ENCODE measurements at places on chromosomes 6 and 20.
A peak's percentile ranks its signal among the peaks of the same experiment; 100 is the strongest.

- DNase-seq: no peak
Observed at GRCh38 chr20:21237956-21238799, 65.0 kb upstream of the XRN2 start.

GRCh38 chr6:54710456-54710855 is 136.1 kb upstream of the FAM83B start:
- DNase-seq: no peak

DNA sequence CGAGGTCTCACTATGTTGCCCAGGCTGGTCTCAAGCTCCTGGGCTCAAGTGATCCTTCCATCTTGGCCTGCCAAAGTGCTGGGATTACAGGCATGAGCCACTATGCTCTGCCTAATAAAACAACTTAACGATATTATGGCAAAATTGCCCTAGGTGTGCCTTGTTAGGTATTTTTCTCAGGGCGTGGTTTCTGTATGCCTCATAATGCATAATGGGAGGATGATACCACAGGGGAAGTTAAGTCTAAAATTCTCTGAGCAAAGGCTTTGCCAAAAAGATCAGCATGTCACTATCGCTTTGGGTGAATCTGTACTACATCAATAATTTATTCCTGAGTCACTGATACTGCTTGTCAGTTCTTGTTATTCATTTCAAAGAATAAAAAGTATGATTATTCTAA is 15.9 kb upstream of the LOC128125822 start:
- DNase-seq: no peak

- no peak for DNase-seq
Observed at GRCh38 chr6:63817492-63818050, 182.0 kb downstream of the PHF3 start.

DNA sequence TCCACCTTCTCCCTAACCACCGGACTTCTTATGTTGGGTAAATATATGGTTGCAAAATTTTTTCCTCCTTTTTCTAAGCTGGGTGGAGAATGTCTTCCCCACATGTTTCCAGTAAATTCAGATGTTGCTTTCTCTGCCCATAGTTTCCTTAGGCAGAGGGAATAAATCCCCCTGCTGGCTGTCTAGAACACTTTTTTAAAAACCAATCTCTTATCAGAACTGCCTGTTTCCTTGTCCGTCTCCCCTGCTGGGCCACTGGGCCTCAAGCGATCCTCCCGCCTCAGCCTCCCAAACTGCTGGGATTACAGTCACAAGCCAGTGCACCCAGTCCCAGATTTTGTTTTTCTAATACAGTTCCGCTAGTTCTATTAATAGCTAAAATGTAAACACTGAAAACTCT is 9.9 kb upstream of the WFDC2 start:
- no peak for DNase-seq

- DNase-seq: no peak
Observed at GRCh38 chr20:1637755-1638154, 17.9 kb upstream of the SIRPB1 start.

GRCh38 chr6:24517659-24518543 is 23.1 kb downstream of the ALDH5A1 start:
- DNase-seq: no peak

DNA sequence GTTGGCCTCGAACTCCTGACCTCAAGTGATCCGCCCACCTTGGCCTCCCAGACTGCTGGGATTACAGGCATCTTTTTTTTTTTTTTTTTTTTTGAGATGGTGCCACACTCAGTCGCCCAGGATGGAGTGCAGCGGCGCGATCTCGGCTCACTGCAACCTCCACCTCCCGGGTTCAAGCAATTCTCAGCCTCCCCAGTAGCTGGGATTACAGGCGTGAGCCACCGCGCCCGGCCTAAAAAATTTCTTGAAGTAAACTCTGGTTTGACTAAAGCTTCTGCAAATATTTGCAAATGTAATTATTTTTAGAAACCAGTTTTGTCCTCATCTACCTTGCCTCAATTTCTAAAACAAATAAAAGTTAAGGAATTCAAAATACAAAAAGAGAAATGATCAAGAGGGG is 1.2 kb downstream of the IBTK start:
- DNase-seq: no peak

GRCh38 chr6:26311385-26312095 is 53.5 kb upstream of the BTN3A2 start:
- DNase-seq: no peak

GRCh38 chr20:58702859-58703648 is 10.5 kb downstream of the NPEPL1 start:
- no peak for DNase-seq

GRCh38 chr20:63835021-63835858 is 4.2 kb upstream of the ZBTB46 start:
- peak; percentile 52 for DNase-seq

- DNase-seq: no peak
Observed at GRCh38 chr20:62618611-62619529, 23.4 kb upstream of the SLCO4A1 start.

DNA sequence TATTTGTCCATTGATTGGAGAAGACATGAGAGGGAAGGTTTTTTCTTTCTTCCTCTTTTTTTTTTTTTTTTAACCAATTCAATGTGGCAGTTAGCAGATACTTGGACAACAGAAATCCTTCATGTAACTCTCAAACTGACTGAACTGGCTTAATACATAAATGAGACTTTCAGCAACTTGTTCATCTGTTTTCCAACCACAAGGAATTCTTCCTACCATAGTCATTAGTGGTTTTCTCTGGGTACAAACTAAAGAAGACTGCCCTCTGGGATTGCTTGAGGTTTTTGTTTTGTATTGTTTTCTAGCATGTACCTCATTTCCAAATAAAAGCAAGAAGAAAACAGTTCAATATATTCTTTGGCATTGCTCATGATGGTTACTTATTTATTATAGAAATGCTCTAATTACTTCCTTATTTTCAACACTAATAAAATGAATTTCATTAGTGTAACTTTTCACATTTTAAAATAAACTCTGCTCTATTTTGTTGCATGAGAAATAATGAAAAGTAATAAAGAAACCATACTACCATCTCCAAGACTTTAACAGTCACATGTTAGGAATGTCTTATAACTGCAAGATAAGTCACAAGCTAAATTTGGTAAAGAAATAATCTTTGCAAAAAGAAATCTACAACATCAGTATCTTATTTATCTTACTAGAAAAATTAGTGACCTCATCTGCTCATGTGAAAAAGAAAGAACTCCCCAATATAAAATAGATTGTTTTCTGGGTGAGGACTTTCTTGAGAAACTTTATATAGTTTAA is 52.0 kb downstream of the ME1 start:
- no peak for DNase-seq

DNA sequence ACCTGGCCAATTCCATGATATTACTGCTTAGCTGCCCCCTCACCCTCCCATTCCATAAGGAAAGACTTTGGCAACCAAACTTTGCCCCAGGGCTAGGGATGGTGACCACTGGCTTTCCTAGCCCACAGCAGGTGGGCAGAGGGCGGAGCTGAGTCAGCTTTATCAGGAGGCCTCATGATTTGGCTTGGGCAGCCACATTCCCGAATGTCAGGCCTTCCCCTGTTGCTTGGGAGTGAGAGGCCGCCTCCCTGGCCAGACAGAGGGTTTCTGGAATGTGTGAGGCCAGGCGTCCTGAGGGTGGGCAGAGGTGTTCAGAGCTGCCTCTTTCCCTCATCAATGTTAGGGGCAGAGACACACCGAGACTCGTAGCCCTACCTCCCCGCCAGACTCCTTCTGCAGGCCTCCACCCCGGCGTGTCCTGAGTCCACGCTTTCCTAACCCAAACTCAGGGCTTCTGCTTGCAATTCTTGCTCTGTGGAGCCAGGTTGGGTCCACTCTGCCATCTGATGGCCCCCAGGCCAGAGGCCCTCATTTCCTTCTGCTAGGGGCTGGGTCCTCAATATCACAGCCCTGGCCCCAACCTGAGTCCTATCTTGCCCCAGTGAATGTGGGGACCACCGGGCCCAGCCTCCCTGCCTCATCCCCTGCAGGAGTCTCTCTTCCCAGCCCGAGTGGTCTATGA is 19.3 kb downstream of the UQCC2 start:
- no peak for DNase-seq

GRCh38 chr6:3124667-3125066 is 6.2 kb downstream of the BPHL start:
- DNase-seq: no peak

GRCh38 chr6:82597201-82597600 is 233.6 kb downstream of the TPBG start:
- no peak for DNase-seq

DNA sequence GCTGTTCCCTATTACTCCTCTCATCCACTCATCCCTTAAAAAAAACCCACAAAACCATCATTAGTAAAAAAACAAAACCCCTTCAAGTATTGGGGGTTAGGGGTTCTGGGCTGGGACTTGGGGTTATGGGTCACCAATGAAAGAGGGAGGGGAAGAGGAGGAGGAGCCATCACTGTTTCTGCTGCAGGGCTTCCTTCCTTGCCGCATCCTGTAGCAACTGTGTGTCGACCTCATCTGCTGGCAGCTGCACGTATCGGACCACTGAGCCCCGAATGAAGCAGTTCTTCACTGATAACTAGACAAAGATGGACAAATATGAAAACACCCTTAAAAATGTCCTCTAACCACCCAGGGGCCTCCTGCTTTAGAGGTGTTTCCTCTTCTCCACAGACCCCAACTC is 2.0 kb upstream of the VARS1 start:
- no peak for DNase-seq

DNA sequence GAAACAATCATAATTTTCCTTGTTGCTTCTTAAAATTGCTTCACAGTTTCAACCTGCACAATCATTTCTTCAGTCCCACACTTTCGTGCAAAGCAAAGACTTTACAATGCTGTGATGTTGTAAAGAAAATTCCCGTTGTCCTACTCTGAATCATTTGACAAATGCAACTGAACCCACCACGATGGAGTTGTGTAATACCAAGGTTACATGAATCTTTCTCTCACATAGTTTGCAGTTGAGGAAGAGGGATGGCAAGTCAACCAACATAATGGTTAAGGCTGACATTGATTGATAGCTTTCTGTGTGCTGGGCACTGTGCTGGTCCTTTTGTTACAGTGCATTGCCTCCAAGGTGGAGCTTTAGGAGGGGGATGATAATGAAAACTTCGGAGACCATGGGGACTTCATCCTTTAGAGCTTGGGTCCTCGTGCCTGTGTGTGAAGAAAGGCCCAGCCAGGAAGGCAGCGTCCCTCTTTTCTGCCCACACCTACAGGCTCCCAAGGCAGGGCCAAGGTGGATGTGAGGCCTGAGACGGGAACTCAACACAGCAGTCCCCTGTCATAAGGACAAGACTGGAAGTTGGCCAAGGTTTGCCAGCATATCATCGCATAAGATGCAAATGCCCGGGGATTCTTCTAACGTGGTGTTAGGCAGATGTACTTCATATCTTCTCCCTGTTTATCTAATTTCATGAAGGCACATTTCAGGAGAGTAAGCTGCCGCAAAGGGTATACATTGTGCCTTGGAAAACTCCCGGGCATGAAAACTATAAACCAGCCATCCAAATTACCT is 96.9 kb downstream of the LY86 start:
- DNase-seq: no peak

DNA sequence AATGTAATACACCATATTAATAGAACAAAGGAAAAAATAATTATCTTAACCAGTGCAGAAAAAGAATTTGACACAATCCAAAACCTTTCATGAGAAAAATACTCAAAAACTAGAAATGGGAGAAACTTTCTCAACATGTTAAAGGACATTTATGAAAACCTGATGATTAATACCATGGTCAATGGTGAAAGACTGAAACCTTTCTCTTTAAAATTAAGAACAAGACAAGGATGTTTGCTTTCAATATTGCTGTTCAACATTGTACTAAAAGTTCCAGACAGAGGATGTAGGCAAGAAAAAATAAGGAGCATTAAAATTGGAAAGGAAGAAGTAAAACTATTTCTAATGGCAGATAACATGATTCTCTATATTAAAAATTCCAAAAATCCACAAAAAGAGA is 981.3 kb upstream of the FLRT3 start:
- DNase-seq: no peak

DNA sequence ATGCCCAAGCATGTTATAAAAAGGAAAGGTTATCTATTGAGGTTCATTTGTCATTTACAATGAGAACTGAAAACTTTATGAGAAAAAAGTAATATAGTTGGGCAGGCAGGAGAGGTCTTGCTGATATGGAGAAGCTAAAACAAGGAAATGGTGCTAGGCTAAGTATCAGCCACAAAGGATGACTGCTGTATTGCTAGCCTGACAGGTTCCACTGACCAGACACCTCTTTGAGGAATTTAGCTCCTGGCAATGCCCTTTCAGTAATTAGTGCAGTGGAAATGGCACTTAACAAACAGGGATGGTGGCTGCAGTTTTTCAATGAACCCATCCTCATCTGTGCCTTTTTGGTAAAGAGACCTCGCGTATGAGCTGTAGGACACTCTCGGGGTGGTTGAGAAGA is 284.4 kb downstream of the ZFAND3 start:
- DNase-seq: no peak

DNA sequence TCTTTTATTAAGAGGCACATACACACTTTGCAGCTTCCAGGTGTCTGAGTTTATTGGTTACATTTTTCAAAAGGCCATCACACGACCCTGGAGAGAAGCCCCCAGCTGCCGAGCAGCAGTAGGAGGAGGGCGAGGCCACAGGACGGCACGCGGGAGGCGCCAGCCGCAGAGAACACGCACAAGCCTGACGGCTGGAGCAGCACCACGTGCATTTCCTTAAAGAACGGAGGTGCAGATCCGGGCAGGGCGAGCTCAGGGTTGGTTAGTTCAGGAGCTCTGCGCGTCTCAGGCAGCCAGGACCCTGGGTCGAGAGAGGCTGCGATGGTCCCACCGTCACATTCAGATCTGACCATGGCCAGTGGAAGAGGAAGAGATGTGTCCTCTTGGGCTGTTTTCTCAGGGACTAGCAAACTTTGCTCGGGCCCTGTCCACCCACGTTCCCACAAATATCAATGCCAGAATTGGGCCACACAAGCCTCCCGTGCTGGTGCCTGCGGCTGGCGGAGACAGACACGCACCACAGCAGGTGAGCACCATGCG is 121.4 kb upstream of the AFDN start:
- no peak for DNase-seq

GRCh38 chr6:43907789-43908472 is 137.9 kb downstream of the VEGFA start:
- DNase-seq: no peak

GRCh38 chr20:10669843-10670446 is 3.9 kb downstream of the JAG1 start:
- DNase-seq: no peak

GRCh38 chr6:20188630-20189075 is 23.6 kb downstream of the MBOAT1 start:
- no peak for DNase-seq

GRCh38 chr20:47656318-47656717 is 129.0 kb downstream of the SULF2 start:
- no peak for DNase-seq

GRCh38 chr6:136108361-136108945 is 141.7 kb downstream of the MTFR2 start:
- no peak for DNase-seq

DNA sequence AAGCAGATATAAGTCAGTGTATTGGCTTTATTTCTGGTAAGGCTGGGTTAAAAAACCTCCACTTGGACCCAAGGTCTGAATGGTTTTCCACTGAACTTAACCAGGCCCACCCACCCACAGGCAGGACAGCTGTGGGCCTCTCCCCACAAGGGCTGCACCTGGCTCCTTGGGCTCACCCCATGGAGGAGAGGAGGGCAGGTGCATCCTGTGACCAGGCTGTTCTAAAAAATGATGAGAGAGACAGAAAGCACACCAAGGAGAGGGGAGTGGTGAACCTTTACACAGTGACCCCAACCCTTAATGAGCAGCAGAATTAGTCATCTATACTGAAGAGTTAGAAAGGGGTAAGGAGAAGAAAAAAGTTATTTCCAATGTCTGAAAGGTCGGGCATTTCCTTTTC is 34.5 kb upstream of the DUSP22 start:
- no peak for DNase-seq

All from esophagus squamous epithelium (tissue), 5 donors.